Tongue (tissue), 3 donors: ENCODE measurements at places on chromosomes 11 and 22. TPM values are rescaled to one million over a fixed set of nuclear protein-coding genes. Genes with fewer than 3 reads are reported as not detected.

The C1QTNF4 gene
- total RNA-seq = 5.3 TPM

The OR5P2 gene
- not detected for total RNA-seq

The UPK2 gene
- not detected for total RNA-seq

The OR5B21 gene
- total RNA-seq = not detected

The ROM1 gene
- total RNA-seq = 0.72 TPM

The TRIM22 gene
- 13.4 TPM for total RNA-seq

The NDUFS3 gene
- 98.3 TPM for total RNA-seq

The P2RX3 gene
- total RNA-seq = not detected

The OR5B3 gene
- total RNA-seq = not detected

The EIF3M gene
- 425 TPM for total RNA-seq

The B3GAT1 gene
- 0.41 TPM for total RNA-seq

The CLTCL1 gene
- total RNA-seq = 60.1 TPM

The SUSD2 gene
- total RNA-seq = 0.82 TPM

The SOX6 gene
- total RNA-seq = 45.0 TPM

The ART5 gene
- total RNA-seq = 3.6 TPM

The ST14 gene
- total RNA-seq = 9.7 TPM

The PIK3IP1 gene
- 16.7 TPM for total RNA-seq

The CCDC88B gene
- 6.4 TPM for total RNA-seq

The IGSF9B gene
- total RNA-seq = 11.1 TPM

The OR52D1 gene
- not detected for total RNA-seq

The OR6T1 gene
- not detected for total RNA-seq

The CABP4 gene
- 1.1 TPM for total RNA-seq

The NAA40 gene
- total RNA-seq = 12.1 TPM

The KCNE3 gene
- 5.0 TPM for total RNA-seq

The RBMXL2 gene
- total RNA-seq = not detected

The PYGM gene
- total RNA-seq = 584 TPM

The LYVE1 gene
- 22.3 TPM for total RNA-seq

The SYT12 gene
- 0.41 TPM for total RNA-seq

The RIMBP3C gene
- total RNA-seq = not detected

The MOGAT2 gene
- total RNA-seq = not detected

The DAGLA gene
- 4.1 TPM for total RNA-seq

The SYCE3 gene
- not detected for total RNA-seq

The MFRP gene
- total RNA-seq = not detected
